ENCODE measurements at places on chromosomes 4 and X.

- no peak for DNase-seq
These were observed 111.2 kb downstream of the CEP44 start for GRCh38 chr4:174394915-174395314.

- no peak for DNase-seq
These were observed 8.6 kb upstream of the JADE3 start for GRCh38 chrX:46903458-46904242.

DNA sequence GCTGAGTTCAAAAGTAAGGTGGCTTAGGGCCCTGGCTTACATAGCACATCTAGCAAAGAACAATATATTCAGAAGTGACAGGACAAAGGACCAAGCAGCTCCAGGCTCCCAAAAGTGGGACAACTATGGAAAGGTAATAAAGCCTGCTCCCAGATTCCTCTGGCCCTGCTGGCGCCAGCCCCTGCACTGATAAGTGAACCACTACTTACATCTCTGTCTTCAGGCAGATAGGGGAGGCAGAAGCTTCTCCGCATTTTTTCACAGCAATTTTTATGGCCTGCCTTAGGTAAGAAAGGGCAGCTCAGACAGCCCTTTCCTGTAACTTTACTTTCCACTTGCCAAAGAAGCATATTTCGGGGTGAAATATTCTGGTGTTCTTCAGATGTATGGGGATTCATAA is 83.9 kb downstream of the MTNR1A start:
- no peak for DNase-seq

GRCh38 chrX:25076941-25077500 is 61.3 kb upstream of the ARX start:
- no peak for DNase-seq

- DNase-seq: no peak
These were observed 6.7 kb upstream of the STOX2 start for GRCh38 chr4:183898456-183898855.

DNA sequence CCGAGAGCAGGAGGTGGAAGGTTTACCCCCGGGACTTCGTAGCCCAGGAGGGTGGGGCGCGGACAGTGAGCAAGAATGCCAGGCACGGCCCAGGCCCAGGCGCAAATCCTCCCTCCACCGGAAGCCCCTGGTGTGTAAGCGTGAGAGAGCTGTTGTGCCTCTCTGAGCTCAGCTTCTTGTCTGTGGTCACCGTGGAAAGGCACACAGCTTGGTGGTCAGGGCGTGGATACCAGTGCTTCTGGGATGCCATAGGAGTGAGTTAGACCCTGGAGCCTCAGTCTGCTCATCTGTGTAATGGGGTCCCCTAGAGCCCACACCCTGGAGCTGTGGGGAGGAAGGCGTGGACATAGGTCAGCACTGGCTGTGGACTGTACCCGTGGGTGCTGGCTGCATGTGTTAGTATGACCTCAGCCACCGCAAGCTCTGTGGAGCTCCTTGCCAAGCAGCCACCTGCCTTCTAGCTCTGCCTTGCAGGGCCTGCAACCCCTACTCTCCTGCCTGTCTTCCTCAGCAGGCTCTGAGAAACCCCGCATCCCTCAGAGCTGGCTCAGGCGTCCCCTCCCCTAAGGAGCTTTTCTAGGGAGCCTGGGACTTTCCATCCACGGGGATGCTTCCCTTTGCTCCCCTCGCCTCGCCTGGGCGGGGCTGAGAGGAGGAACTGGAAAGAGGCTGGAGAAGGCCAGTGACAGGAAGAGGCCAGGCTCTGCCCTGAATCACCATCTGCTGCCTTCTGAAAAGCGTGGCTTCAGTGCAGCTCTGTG is 28.0 kb upstream of the AFAP1 start:
- DNase-seq: no peak

- no peak for DNase-seq
These were observed 954.6 kb upstream of the LCORL start for GRCh38 chr4:18975916-18976808.

GRCh38 chr4:101667348-101667747 is 123.2 kb upstream of the BANK1 start:
- DNase-seq: no peak

- DNase-seq: no peak
These were observed at the start of gene FAT4 for GRCh38 chr4:125314676-125315575. Gene FAT4, plus strand, starts transcription at chr4:125314955. Its CDS starts 1,457 bp downstream, at chr4:125316412.

DNA sequence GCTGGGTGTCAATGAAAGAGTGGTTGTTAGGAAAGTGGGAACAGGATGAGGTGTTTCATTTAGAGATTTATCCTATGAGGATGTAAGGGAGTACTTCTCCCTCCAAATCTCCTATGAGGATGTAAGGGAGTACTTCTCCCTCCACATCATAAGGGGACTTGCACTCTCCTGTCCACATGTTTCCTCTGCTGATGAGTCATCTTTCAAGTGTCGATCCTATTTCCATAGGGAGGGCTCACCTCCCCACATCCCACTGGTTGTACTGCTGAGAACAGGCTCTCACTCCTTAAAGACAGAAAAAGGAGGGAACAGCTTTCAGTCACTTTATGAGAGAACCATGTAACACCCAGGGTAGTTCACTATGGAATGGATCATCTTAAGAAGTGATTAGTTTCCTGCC is 65.0 kb downstream of the INPP4B start:
- no peak for DNase-seq

Measured in stimulated activated CD8-positive, alpha-beta memory T cell treated with anti-CD3 and anti-CD28 coated beads, Interleukin-15, amount 100 ng/mL, for 24 hours (primary cell).